Mammary epithelial cell (primary cell): ENCODE measurements at places on chromosomes 7 and 10. TPM values are rescaled to one million over a fixed set of nuclear protein-coding genes. Genes with fewer than 3 reads are reported as not detected.

Gene CLDN4
- polyA plus RNA-seq = 18.7 TPM

Gene MMRN2
- polyA plus RNA-seq = 11.6 TPM

Gene NRP1
- 81.4 TPM for polyA plus RNA-seq

Gene C10orf143
- polyA plus RNA-seq = 0.69 TPM

Gene LIPK
- 0.31 TPM for polyA plus RNA-seq

Gene NKX1-2
- 3.4 TPM for polyA plus RNA-seq

Gene DYNC1I1
- 0.45 TPM for polyA plus RNA-seq
